Colonic mucosa (tissue), 4 donors: ENCODE measurements at places on chromosomes 7 and 10. TPM values are rescaled to one million over a fixed set of nuclear protein-coding genes. Genes with fewer than 3 reads are reported as not detected.

Gene BAIAP2L1
- 66.2 TPM for total RNA-seq

Gene ZNF655
- 41.8 TPM for total RNA-seq

Gene CTAGE8
- 2.5 TPM for total RNA-seq

Gene SUN3
- total RNA-seq: not detected

Gene FOXI2
- not detected for total RNA-seq
